A549 treated with CpdA at 1 μM for 4 hours (cell line): ENCODE measurements at places on chromosomes 16 and 17. TPM values are rescaled to one million over a fixed set of nuclear protein-coding genes. Genes with fewer than 3 reads are reported as not detected.

The MMD gene
- total RNA-seq: 14.8 to 17.3 TPM (median 16.2 TPM) in 5 replicates

The CDT1 gene
- 26.1 to 35.8 TPM (median 33.5 TPM) in 5 replicates for total RNA-seq

The KRT33B gene
- 0.05 to 0.13 TPM (median 0.10 TPM) in 3 of 5 replicates, not detected in the others for total RNA-seq

The CCDC182 gene
- total RNA-seq: not detected in 5 replicates

The RTN4RL1 gene
- 1.8 to 3.4 TPM (median 2.9 TPM) in 5 replicates for total RNA-seq

The MYH1 gene
- not detected in 5 replicates for total RNA-seq

The FGF11 gene
- total RNA-seq: 0.99 to 1.4 TPM (median 1.4 TPM) in 5 replicates
